Stimulated activated CD4-positive, alpha-beta T cell treated with anti-CD3 and anti-CD28 coated beads, Interleukin-1b, Interleukin-23, amount 100 ng/mL, for 1 hour (primary cell): ENCODE measurements at places on chromosomes 1 and 21.

- no peak for DNase-seq
Observed at GRCh38 chr1:82614090-82614489, 813.4 kb downstream of the ADGRL2 start.

- DNase-seq: no peak
Observed at GRCh38 chr1:157153746-157154145, 15.6 kb upstream of the ETV3 start.

DNA sequence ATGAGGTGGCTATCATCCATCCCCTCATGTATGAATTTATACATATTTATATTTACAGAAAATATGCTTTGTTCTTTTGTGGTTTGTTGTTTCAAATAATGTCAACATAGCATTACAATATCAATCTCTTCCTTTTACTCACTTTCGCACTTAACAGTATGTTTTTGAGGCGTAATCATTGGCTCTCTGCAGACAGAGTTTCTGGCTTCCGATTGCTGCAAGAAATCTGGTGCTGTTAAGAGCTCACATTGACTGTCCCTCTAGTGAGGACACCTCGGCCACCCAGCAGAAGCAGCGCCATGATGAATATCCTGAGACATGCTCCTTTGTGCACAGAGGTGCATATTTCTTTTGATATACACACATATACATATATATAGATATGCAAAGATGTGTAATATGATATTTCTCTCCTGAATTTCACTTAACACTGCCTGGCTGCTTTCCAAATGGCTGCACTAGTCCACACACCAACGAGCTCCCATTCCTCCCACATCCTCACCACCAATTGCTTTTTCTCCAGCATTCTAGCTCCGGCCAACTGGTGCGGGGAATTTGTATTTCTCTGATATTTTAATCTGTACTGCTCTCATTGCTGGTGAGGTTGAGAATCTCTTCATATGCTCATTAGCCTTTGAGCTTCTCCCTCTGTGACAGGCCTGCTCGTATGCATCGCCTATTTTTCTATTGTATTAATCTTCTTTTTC, 248.4 kb downstream of the SIPA1L2 start:
- DNase-seq: no peak

DNA sequence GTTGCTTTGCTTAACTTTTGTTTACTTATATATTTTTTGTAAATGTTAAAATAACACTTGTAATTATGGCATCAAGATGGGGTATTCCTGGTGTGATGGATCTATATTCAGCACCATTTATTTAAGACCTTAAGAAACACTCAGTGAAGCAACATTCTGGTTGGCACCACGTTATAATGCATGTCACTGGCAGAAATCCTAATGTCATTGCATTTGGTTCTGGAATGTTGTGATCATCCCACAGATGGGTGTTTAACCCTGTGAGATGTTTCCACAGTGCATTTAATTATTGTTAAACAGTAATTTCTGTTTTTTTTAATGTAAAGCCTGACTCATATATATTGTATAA, 116.5 kb downstream of the NOS1AP start:
- DNase-seq: no peak

DNA sequence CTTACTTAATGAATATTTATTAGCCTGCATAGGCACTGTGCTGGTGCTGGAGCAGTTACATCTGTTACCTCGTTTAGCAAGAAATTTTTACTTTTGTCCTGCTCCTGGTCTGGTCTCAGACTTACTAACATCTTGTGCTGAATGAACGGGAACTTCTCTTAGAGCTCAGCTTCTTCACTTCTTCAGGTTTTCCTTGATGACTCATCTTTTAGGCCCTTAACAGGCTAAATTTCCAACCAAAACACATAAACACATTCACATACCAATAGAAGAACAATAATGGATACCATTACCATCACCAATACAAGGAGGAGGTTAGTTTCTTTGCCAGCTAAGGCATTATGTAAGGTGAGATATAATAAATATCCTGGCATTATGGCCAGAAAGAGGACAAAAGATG, 68.9 kb downstream of the IFI44 start:
- no peak for DNase-seq

- no peak for DNase-seq
Observed at GRCh38 chr1:80310703-80311245, 1304.2 kb upstream of the ADGRL4 start.

- no peak for DNase-seq
Observed at GRCh38 chr1:97893844-97894243, 27.0 kb downstream of the DPYD start.

GRCh38 chr1:100452641-100453040, 85.3 kb upstream of the GPR88 start:
- no peak for DNase-seq

DNA sequence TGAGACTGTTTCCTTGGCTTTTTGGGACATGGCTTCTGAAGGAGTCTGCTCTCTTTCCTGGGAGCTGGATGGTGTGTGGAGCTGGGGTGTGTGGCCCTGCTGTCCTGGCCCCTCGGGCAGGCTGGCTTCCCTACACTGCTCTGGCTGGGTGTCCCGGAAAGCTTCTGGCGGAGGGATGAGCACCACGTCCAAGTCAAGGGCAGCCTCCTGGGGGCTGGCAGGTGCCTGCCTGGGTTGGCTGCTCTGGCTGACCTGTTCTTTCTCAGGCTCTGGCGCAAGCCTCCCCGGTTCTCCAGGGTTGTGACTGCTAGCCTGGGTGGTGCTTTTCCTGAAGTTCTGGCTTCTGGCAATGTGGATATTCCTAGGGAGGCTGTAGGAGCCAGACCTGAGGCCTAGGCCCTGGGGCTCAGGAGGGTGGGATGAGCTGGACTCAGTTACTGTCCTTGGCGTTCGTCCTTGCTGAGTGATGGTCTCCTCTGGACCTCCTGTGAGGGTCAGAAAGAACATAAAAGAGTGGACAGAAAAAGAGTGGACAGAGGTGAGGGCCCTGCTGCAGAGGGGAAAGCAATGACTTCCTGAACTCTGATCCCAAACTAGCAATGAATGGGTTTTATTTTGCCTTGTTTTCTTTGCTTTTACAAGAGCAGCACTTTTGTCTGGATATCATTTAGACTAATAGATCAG, 9.4 kb downstream of the C1orf116 start:
- DNase-seq: no peak

- DNase-seq: no peak
Observed at GRCh38 chr21:42613756-42614155, 39.7 kb upstream of the PDE9A start.

DNA sequence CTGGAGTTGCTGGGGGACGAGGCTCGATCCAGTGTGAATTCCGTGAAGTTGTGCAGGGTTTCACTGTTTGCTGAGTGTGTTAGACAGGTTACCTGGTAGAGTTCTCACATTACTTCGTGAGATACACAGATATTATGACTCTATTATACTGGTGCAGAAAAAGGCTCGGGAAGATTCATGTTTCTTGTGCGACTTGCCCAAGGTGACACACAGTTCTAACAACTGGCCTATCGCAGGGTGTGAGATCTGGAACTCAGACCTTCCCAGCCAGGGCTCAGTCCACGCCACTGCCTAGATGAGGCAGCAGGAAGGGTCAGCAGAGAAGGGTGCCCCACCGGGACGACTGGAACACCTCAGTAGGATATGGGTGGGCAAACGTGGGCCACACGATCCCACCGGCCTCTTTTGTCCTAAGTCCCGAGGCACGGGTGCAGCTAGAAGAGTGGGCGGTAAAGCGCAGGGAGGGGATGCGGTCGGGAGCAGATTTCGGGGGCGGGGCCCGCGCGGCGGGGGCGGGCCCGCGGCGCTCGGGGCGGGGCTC, 296 bp upstream of the RNPEP start:
- peak; percentile 21 for DNase-seq

GRCh38 chr1:23500466-23500865, 16.5 kb upstream of the ASAP3 start:
- DNase-seq: no peak

- no peak for DNase-seq
Observed at GRCh38 chr1:46517010-46517600, 27.5 kb downstream of the DMBX1 start.

- DNase-seq: no peak
Observed at GRCh38 chr1:173164686-173165085, 42.4 kb downstream of the TNFSF4 start.

GRCh38 chr1:76868154-76868882, 1.0 kb downstream of the ST6GALNAC5 start:
- DNase-seq: no peak

- no peak for DNase-seq
Observed at GRCh38 chr1:151693057-151693651, 23.4 kb downstream of the CELF3 start.

DNA sequence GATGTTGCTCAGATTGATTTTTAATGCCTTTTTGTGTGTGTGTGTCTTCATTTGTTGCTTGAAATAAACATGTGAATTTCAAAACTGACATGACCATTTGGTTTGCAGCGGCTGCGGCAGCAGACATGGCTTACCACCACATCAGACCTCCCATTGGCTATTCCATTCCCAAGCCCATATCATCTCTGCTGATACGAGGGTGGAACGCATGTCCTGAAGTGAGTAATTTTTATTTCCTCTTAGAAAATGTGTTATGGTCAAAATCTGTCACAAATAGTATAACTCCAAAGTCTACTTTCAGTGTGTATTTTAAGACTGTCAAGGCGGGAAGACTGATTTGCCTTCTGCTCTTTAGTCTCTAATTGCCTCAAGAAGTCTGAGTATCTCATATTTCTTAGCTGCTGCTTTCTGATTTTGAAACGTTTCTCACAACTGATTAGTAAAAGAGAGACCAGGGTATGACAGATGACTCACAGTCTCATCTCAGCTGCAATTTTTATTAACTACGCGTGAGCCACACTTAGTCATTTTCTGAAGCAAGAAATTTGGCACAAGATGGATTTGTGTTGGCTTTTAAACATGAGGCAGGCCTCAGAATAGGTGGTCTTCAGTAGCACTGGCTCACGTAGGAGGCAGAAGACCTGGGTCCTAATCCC, 49.0 kb downstream of the LRRC53 start:
- DNase-seq: no peak

GRCh38 chr1:119582801-119583200, 65.3 kb downstream of the ZNF697 start:
- no peak for DNase-seq

GRCh38 chr1:193629875-193630274, 443.5 kb upstream of the B3GALT2 start:
- no peak for DNase-seq

DNA sequence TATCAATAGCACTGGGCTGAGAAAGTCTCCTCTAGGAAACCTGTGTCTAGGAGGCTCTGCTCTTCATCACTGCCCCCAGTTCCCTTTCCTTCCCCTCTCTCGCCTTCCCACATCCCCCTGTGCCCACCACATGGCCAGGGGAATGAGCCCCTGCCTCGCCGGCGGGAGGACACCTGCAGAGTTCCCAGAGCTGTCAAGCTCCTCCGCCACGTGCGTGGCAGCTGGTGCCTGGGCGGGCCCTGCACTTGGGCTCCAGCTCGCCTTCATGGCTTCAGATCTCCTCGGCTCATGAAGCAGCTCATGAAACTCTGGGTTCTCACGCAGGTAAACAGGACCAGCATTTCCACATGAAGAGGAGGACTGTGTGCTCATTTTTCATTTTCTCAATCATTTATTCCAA, 62.8 kb downstream of the SIM2 start:
- DNase-seq: no peak
